ENCODE measurements at places on chromosomes 4 and X.

DNA sequence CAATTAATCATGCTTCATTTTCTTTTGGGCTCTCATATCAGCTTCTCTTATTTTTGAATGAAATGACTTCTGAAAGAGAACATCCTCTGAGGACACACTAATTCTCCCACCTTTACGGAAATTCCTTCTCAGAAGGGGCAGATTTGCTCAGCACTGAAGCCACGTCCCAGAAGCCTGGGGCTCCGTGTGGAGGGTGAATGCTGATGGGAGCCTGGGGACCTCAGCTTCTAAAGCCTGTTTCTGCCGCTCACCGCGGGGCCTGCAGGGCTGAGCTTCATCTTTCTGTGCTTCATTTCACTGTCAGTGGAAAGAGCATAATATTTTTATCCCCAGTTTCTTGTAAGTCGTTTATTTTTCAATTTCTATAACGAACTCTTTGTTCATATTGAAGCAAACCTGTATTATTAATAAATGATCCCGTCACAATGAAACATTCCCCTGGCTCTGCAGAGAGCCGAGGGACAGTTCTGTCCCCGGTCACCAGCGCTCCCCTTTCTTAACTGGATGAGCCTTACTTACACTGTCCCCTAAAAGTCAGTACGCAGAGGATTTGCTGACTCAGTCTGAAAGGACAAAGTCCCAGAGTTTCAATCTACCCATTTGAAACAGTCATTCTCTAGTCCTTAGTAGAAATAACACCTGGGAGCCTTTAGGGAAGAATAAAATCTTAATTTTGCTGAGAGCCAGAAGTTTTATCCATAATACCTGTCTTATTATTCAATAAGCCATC lies 364.6 kb upstream of the FAT1 start:
- DNase-seq = no peak

GRCh38 chr4:74062953-74063352 lies 24.5 kb upstream of the CXCL3 start:
- DNase-seq = no peak

- DNase-seq = no peak
Observed at GRCh38 chr4:100913685-100914084, 395.9 kb upstream of the EMCN start.

DNA sequence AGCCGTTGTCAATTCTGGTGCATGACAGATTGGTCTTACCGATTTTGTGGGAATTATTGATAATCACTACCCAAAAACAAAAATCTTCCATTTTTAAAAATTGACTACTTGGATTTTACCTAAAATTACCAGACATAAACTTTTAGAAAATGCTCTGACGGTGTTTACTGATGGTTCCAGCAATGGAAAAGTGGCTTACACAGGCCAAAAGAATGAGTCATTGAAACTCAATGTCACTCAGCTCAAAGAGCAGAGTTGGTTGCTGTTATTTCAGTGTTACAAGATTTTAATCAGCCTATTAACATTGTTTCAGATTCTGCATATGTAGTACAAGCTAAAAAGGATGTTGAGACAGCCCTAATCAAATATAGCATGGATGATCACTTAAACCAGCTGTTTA lies 23.0 kb upstream of the UGT2B17 start:
- DNase-seq = no peak

DNA sequence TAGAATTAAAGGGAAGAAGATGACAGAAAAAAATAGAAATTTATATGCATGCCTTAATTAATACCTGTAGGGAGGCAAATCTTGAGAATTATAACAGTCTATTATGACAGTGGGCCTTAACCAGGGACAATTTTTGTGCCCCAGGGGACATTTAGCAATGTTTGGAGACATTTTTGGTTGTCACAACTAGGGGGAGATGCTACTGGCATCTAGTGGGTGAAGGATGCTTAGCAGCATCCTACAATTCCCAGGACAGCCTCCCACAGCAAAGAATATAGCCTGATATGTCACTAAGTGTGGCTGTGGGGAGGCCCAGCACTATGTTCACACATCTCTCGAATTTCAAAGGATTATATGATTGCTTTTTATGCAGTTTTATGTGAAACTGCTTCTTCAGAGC lies 10.5 kb downstream of the GPR82 start:
- DNase-seq = peak; percentile 34

DNA sequence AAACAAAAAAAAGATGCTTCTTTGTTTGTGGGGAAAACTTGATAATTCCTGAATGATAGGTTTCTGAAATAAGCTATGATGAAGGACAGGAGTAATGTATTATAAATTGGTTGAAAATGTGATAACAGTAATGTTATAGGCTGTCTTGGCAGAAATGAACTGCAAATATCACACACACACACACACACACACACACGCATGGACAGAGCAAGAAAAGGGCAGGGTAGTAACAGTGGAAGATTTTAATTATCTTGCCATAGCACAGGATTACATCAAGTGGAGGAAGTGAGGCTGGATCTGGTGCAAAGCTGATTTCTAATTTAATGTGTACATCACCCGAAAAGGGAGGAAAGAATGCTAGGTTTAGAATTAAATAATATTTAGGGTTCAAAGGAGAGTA lies 97.5 kb upstream of the CXXC4 start:
- DNase-seq = no peak

- DNase-seq = no peak
Observed at GRCh38 chr4:151486168-151486567, 77.2 kb downstream of the FHIP1A start.

DNA sequence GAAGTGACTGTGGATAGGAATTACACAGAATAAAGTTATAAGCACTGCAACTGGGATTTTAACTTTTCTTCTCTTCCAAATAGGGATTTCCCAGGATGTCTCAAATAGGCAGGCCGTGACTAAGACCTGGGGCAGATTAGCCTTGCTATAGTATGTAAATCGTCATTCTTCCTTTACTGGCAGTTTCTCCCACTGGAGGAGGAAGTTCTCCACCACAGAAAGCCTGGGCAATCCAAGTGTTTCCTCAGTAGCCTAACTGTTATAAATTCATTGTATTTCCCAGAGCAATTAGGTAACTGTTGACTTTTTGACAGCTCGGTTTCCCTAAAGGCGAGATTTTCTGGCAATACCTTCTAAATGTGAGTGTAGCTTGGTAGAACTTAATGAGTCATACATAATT lies at the start of gene TNIP3:
TSS of gene TNIP3 (minus strand) at position 31 of the 400 bp plus-strand sequence. CDS start 196 bp downstream, outside the sequence.
- DNase-seq = peak; percentile 55

GRCh38 chr4:108900018-108900580 lies 137.2 kb upstream of the ETNPPL start:
- DNase-seq = no peak

- no peak for DNase-seq
Observed at GRCh38 chr4:98517218-98518021, 141.0 kb downstream of the TSPAN5 start.

Measured in suppressor macrophage (primary cell).